Right lobe of liver (tissue), 6 donors: ENCODE measurements at places on chromosomes 3 and 15. TPM values are rescaled to one million over a fixed set of nuclear protein-coding genes. Genes with fewer than 3 reads are reported as not detected.

Gene LRRN1
- 0.13 TPM for total RNA-seq

Gene NR2F2
- total RNA-seq: 14.1 TPM

Gene SAXO2
- total RNA-seq: 0.06 TPM

Gene GOLGA8R
- 1.2 TPM for total RNA-seq

Gene GREM1
- total RNA-seq: 1.3 TPM

Gene B3GNT5
- 9.8 TPM for total RNA-seq

Gene RAB6B
- total RNA-seq: 0.34 TPM

Gene SLC35G2
- 2.4 TPM for total RNA-seq

Gene RASGRP1
- total RNA-seq: 0.64 TPM

Gene FANCD2OS
- not detected for total RNA-seq

Gene AADACL2
- not detected for total RNA-seq

Gene LRRC31
- total RNA-seq: 2.9 TPM

Gene STARD9
- 2.1 TPM for total RNA-seq

Gene DIS3L
- total RNA-seq: 17.6 TPM

Gene DUOXA2
- total RNA-seq: not detected

Gene DPPA2
- not detected for total RNA-seq
